ENCODE measurements at places on chromosomes 7 and 10.

GRCh38 chr7:128112781-128113221, 81.6 kb upstream of the LRRC4 start:
- no peak for DNase-seq

DNA sequence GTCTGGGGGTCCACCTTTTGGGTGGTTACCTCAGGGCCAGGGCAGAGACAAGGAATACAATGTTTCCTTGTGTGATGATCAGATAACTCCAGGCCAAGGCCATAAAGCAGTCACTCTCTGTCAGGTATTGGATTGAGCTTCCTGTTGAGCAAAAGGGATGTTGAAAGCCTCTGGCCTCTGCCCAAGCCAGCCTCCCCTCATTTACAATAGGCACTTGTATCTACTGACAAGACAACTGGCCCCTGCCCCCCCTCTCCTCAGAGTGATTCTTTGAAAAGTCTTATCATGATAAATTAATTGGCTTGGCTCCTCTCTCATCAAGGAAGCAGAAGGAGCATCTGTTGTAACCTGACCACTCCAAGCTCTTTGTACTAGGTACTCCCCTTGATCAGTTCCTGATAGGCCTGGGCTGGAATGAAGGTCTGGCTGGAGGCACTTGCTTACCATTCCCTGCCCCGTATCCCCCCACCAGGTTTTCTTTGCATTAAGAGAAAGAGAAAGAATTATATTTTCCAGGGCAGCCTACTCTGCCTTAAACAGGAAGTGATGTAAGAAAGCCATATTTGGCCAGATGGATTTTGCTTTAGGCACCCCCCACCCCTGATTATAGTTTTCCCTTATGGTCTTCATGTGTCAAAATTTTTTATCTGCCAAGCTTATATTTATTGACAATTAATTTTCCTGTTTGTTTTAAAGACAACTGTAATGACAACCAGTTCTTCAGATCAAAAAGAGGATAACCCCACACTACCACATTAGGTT, 42.1 kb upstream of the HPS1 start:
- no peak for DNase-seq

DNA sequence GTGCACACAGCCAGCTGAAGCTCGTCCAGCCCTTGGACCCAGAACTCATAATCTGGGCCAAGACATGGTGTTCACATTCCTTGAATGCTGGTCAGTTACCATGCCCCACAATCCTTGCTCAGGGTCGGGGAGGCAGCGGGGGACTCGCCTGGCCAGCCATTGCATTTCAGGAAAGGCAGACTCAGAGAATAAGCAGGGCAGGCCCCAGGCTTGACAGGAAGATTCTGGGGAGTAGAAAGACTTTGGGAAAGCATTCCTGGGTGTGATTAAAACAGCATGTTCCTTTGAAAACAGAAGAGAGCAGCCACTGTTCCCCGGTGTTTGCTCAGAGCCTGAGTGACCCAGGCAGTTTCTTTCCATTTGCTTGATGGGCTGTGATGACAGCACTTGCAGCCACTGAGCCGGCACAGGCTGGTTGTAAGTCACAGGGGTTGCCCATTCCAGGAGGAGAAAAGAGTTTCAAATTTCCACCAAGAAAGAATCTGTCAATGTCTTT, 473.7 kb downstream of the TYW1 start:
- no peak for DNase-seq

- no peak for DNase-seq
Measured at GRCh38 chr10:128087884-128088709, 38.1 kb downstream of the MKI67 start.

DNA sequence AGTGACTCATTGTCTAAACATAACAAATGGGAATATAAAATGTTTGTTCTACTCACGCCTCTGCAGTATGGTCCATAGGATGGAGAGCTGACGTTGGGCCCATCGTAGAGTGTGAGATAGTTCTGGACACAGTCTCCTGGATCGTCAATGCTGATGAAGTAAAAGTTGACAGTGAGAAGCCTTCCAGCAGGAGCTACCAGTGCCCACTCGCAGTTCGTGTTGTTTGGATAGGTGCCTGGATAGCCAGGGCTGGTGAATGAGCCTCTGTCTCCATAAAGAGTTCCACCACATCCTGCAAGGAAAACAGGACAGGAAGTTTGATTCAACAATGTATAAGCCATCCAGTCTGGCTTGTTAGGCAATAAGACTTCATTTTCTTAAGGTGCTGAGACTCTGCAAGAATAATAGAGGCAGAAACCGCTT, 79.6 kb downstream of the OR13A1 start:
- no peak for DNase-seq

DNA sequence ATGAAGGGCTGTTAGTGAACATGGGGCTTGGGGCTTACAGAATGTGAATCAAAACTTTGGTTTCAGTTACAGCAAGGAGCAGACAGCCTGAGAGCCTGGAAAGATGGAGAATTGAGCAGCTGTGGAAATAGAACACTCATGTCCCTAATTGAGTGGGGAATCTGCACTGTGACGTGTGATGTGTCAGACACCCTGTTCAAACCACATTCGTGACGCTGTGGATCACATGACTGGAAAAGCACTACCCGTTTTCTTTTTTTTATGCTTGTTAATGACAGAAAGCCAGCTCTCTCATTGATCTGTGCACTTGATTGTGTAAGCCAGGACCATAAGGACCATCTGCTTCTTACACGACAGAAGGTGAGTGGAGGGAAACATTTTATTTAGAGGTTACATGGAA, 15.1 kb upstream of the TBX20 start:
- no peak for DNase-seq

GRCh38 chr7:18655912-18656311, 160.4 kb downstream of the HDAC9 start:
- DNase-seq, result no peak

DNA sequence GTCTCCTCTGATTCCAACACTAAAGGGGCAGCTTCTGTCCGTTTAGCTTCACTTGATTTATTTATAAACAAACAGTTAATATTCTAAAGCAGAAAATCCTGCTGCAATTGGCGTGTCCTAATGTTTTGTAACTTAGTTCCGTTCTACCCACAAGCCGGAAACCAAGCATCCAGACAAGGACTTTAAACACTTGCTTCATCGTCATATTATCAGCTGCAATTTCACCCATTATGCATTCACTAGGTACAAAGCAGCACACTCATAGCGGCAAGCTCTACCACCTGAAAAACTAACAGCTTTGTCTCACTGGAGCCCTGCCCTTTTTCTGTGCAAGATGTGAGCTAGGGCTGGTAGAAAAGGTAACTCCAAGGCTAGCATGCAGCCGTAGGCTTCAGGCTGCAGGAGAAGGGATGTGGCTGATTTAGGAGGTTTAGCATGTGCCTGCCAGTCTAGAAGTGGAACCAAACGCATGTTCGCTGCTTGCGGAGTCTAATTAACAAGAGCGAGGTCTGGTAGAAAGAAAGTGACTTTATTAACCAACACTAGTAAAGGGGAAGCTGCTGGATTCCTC, 43.7 kb upstream of the BPGM start:
- DNase-seq, result no peak

DNA sequence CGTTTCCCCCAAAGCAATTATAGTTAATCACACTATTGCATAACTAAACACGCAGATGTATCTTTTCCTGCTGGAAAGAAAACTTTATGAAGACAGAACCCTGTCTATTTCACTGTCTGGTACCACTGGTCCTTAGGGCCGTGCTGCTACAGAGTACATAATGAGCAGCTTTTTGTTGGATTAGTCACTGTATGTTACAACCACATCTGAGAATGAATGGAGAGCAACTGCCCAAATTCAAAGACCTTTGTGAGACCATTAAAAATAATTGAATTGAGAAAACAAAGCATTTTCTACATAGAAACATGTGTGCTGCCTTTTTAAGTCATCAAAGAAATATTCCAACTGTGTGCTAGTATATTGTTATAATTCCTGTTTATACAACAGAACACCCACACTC, 111.3 kb upstream of the SORCS1 start:
- DNase-seq, result no peak

GRCh38 chr7:2108501-2109250, 124.1 kb downstream of the MAD1L1 start:
- DNase-seq, result no peak

DNA sequence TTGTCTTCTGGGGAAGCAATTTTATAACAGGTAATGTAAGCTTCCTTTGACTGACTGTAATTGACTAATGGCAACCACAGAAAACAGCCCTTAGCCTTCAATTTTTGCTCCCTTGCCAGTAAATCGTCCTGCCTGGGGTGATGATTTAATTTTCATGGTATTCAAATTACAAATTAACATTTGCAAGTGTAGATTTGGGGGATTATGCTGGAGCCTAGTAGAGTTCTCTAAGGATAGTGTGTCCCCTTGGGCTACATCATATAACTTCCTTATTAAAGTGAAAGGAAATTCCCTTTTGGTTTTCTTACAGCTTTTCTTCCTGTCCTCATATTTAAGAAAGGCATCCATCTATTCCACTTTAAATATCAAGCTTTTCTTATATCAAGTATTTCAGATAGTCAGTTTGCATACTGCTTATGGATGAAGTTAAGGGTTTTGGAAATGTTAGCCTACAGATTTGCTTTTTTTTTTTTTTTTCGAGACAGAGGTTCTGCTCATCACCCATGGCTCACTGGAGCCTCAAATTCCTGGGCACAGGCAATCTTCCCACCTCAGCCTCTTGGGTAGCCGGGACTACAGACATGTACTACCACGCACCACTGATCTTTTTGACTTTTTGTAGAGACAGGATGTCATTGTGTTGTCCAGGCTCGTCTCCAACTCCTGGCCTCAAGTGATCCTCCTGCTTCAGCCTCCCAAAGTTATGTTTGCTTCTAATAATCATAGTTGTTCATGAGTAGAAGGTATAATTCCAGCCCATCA, 35.9 kb upstream of the HDAC9 start:
- DNase-seq, result no peak

- DNase-seq, result peak; percentile 63
Measured at GRCh38 chr10:67779465-67780203, 58.4 kb downstream of the DNAJC12 start.

GRCh38 chr10:98295401-98295811, 27.4 kb upstream of the LOXL4 start:
- no peak for DNase-seq

DNA sequence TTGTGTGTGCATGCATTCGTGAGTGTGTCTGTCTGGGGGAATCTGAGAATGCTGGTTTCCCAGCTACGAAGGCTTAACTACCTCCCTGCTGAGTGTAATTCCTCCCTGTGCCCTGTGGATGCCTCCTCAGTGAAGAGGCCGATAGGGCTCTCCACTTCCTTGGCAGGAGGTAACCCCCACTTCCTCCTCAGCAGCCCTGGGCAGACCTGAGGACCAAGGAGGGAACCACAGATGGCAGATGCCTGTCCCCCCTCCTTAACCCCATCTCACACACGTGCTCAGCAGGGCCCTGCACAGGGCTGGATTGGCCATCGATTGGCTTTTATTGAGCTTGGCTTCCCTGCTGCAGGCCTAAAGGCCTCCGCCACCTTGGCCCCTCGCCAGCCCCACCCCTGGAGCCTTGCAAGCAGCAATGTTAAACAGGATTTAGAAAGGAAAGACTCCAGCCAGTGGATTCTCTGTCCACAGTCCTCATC, 45.6 kb upstream of the LRRC4 start:
- no peak for DNase-seq

GRCh38 chr7:46146454-46147255, 225.6 kb upstream of the IGFBP3 start:
- no peak for DNase-seq

DNA sequence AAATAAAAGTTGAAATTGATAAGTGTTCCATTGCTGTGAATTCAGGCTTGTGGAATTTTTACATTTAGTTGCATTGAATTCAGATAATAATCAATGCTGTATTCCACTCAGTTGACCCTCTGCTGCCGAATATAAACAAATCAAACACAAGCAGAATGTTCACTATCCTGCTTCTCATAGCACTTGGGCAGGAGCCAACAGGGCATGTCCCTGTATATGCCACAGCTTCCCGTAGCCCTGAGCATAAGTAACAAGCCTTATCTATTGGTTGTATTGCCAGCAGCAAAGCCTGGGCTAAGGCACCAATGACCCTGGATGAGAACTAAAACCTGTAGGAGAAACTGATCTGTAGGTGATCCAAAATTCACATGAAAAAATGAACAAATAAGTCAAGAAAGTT, 145.9 kb downstream of the ARHGAP12 start:
- no peak for DNase-seq

DNA sequence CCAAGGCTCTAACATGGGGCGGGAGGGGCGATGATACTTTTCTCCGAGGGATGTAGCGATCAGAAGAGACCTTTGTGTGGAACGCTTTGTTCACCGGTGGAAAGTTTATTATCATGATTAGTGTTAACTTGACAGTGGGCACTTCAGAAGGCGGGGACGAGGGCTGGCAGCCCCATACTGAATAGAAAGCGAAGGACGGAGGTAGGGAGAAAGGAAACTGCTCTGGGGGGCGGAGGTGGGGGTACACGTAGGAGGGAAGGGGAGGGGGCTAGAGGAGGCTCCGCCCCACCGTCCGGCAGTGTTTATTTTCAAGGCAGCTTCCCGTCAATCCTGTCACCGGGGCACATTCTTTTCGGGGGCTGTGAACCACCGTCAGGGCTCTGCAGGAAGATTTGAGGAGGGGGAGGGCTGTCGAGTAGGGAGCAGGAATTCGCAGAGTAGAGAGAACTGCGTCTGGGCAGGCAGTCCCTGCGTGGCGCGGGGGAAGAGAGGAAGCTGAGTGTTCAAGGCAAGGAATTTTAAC, 9.4 kb upstream of the NKX2-3 start:
- DNase-seq, result no peak

GRCh38 chr10:99917963-99918825, 91.6 kb downstream of the DNMBP start:
- DNase-seq, result no peak

- no peak for DNase-seq
Measured at GRCh38 chr7:27164367-27165088, 809 bp downstream of the HOXA9 start.

DNA sequence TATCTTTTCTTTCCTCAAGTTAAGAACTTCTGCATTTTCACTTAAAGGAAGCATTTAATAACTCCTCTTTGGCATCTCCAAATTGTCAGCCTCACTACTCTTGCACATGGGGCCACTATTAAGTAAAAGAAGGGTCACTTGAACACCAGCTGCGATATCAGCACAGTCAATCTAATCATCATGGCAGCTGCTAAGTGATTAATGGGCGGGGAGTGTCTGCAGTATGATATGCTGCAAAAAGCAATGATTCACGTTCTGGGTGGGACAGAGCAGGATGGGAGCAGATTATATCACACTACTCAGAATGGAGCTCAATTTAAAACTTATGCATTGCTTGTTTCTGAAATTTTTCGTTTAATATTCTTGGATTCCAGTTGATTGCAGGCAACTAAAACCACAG, 447.4 kb upstream of the PFKP start:
- DNase-seq, result no peak

DNA sequence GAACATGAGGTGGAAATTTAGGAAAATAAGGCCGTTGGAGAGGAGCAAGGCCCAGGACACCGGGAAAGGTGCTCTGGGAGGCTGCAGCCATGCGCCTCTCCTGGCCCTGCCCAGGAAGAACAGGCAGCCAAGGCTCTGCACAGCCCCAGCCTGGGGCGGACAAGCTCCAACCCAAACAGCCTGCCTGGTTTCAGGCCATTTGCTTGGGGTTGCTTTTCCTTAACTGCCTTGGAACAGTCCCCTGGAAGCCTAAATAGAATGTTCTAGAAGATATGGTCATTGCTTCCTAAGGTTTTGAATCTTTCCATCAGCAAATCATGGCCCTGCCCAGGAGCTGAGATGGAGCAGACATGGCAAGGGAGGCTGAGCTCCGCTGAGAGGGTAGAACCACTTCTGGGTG, 11.0 kb downstream of the VSTM4 start:
- DNase-seq, result no peak

Data from stimulated activated CD4-positive, alpha-beta T cell treated with anti-CD3 and anti-CD28 coated beads, Interleukin-2, amount 100 ng/mL, for 4 hours (primary cell).